Dorsolateral prefrontal cortex (tissue), 122 donors: ENCODE measurements at places on chromosomes 4 and X.
A peak's percentile ranks its signal among the peaks of the same experiment; 100 is the strongest.

DNA sequence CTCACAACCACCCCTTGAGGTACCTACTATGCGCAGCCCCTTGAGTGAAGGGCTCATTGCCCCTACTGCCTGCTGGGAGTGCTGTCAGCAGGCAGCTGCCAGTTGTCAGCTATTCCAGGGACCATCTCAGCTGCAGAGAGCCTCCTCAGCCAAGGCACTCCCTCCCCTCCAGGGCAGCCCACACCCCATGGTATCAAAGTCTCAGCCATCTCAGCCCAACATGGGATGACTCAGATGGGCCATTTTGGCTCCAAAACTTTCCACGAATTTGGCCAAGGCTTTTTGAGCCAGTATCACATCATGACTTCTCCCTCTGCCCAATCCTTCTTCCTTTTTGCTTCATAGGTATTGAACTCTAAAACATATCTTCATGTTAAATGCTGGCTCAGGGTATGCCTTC lies 61.4 kb upstream of the MAP3K15 start:
- no peak for DNase-seq

DNA sequence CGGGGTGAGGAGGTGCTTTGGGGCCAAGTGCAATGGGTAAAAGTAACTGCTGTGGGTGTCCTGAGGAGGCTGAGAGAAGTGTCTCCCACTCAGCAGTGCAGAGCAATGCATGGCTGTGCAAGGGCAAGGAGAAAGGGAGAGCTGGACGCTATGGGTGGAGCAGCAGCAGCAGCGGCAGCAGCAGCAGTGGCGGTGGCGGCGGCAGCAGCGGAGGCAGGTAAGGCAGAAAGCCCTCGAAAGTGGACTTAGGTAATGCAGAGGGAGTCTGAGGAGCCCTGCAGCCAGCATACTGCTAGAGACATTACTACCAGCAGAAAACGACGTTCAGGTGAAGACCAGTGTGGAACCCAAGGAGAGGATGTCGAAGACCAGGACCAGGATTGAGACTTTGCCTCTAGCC lies 82.1 kb downstream of the NYX start:
- DNase-seq = no peak

- DNase-seq = no peak
These were observed 72.4 kb upstream of the NEIL3 start for GRCh38 chr4:177237291-177237690.

- no peak for DNase-seq
These were observed 576.4 kb upstream of the EPHA5 start for GRCh38 chr4:66246643-66247042.

GRCh38 chr4:2388429-2389182 lies 29.8 kb downstream of the ZFYVE28 start:
- DNase-seq = peak; percentile 45

- DNase-seq = no peak
These were observed 7.7 kb downstream of the GEMIN8 start for GRCh38 chrX:14022019-14022418.

DNA sequence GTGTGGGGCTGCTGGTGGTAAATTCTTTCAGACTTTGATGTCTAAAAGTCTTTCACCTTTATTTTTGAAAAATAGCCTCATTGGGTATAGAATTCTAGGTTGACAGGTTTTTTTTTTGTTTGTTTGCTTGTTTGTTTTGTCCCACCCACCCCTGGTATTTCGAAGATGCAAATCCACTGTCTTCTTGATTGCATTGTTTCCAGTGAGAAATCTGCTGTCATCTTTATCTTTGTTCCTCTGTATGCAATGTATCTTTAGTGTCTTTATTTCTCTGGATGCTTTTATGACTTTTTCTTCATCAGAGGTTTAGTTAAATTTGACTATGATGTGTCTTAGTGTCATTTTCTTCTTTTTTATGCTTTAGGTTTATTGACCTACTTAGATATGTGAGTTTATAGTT lies 21.3 kb upstream of the HCCS start:
- DNase-seq = no peak

DNA sequence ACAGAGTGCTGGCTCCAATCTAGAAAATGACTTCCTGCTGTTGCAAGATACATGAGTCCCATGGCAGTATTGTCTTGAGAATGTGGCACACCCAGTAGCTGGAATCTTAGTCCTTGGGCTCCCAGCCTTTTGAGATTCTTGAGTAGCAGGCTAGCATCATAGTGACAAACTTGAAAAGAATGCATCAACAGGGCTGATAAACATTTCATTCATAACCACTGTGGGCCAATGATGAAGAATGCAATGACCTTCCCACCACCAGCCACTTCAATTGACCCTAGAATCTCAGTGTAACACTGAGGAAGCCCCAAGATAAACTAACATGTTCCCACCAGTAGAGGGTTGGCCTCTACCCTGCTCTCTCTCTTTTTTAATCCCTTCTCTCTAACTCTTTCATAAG lies 329.3 kb downstream of the GBA3 start:
- DNase-seq = no peak

GRCh38 chr4:1355378-1355777 lies 8.4 kb downstream of the UVSSA start:
- DNase-seq = no peak

- no peak for DNase-seq
These were observed 20.8 kb upstream of the ZCCHC12 start for GRCh38 chrX:118802857-118803256.

GRCh38 chrX:116170511-116170910 lies at the start of gene AGTR2:
AGTR2 (plus strand) TSS chrX:116170744; CDS start chrX:116172281, 1,537 bp downstream.
- DNase-seq = no peak

- DNase-seq = no peak
These were observed 86.1 kb downstream of the HNRNPD start for GRCh38 chr4:82287720-82288119.

- DNase-seq = no peak
These were observed 208.1 kb downstream of the FAM47B start for GRCh38 chrX:35150642-35151239.

- DNase-seq = no peak
These were observed 180.7 kb downstream of the ADGRL3 start for GRCh38 chr4:61380865-61381264.

GRCh38 chr4:185217408-185217975 lies 8.1 kb downstream of the SNX25 start:
- no peak for DNase-seq

- no peak for DNase-seq
These were observed 13.5 kb downstream of the SNCA start for GRCh38 chr4:89823416-89823815.

GRCh38 chr4:123520325-123520724 lies 123.7 kb downstream of the SPRY1 start:
- no peak for DNase-seq

- DNase-seq = no peak
These were observed 586 bp upstream of the NSG1 start for GRCh38 chr4:4386296-4386735.

DNA sequence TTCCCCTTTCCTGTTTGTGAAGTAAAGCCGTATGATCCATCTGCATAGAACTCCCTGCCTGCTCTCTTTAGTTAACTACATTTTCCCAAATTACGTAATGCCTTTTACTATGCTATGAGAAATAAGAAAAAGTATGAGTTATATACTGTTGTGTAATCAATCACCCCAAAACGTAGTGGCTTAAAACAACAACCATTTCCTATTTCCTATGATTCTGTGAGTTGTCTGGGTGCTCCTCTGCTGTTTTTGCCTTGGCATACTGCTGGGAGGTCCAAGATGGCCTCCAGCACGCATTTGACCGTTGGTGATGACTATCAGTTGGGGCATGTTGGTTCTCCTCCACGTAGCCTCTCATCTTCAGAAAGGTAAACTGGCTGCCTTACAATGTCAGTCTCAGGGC lies 39.8 kb downstream of the BBS12 start:
- DNase-seq = no peak

- no peak for DNase-seq
These were observed 15.7 kb downstream of the OFD1 start for GRCh38 chrX:13750204-13750603.

GRCh38 chrX:106286053-106286650 lies 118.0 kb downstream of the PWWP3B start:
- DNase-seq = no peak

DNA sequence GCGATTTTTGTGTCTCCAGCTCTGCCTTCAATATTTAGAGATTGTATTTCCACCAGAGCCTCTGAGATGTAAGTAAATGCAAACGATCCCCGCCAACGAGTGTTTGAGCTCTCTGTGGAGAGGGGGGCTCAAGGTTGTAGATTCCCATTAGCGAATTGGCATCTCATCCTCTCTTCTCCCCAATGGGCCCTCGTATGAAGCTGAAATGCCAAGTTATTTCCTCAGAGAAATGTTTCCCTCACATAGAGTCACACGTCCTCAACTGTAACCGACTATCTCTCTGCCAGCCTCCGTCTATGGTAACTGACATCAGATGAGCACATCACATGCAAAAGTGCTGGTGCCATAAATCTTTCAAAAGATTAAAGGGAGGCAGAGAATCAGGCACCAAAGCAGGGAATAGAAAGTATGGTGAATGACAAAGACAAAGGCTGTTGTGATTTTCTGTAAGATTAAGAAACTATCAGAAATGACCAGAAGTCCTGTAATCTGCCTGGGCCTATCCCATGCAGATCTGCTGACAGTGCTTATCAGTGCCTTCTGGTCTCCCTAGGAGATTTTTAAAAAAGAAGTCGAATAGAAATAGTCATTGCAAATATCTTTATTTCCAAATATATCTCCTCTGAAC lies 157.1 kb downstream of the PDGFRA start:
- no peak for DNase-seq

- DNase-seq = no peak
These were observed 160.6 kb downstream of the EFNB1 start for GRCh38 chrX:68989456-68989855.

- no peak for DNase-seq
These were observed 46.9 kb upstream of the TLL1 start for GRCh38 chr4:165826166-165826565.

DNA sequence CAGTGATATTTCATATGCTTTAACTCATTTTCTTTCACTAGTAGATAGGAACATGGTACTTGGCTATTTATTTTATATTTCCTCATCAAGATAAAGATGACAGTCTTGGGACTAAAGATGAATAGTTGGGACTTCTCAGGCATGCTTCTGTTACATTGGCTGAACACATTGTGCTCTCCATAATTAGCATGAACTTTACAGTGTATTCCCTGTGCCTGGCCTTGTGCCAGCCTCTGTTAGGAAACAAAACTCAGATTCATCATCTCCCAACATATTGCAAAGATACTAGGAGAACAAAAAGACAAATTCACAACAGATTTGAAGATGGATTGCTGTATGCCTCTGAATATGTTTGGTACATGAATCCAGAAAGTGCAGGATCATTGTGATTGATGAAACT lies 26.4 kb downstream of the GRIA2 start:
- no peak for DNase-seq

DNA sequence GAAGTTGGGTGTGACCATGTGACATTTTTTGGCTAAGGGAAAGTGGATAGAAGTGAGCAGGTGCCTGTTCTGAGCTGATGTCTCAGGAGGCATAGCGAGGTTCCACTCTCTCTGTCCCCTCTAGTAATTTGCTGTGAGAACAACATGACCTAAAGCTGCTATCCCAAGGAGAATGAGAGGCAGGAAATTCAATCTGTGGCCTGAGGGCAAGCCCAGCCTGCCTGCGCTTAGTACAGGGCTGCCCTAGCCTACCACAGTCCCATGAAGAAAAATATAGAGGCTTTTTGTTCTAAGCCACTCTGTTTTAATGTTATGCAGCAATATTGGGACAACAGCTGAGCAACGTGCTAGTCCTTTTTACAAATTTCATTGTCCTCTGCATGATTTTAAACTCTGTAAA lies 193.1 kb downstream of the LDB2 start:
- DNase-seq = no peak

DNA sequence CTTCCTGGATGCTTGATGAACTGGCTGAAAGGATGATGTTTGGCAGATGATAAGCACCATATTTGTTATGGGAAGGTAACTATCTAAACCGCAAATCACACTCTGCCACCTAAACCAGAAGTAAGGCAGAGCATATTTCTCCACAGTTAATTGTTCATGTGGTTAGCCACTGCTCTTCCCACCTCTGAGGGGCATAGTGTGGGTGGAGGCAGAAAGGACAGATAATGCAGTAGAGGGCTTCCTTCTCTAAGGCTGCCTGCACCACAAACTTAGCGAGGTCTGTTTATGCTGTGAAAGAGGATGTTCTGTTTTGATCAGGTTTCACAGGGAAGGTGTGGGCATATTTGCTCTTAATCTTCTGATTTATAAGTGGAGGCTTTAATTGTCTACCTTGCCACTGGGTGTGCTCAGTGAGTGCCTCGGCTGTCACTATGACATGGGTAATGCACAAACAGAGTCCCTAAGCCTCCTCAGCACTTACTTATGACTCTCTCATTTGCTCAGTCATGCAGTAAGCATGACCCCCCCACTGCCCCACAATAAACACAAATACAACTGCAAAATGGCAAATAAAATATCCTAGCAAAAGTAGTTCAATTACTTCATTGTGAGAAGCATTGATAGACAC lies 401.0 kb downstream of the TMA16 start:
- DNase-seq = no peak

DNA sequence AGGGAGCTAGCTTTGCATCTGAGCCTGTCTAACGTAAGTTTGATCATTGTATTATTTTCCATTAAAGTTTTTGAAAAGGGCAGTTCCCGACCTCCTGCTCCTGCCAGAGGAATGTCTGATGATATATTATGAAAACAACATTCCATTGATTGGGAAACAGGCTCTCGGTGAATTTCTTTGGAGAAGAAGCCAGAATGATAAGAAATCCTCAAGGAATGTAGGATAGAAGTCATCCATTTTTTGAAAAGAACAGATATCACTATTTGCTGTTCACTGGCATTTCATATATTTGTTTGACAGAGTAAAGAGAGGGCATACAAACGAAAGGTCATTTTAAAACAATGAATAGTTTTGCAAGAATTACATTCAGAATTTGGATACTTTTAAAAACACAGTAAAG lies 781.0 kb upstream of the HTR2C start:
- no peak for DNase-seq

- DNase-seq = no peak
These were observed 528 bp upstream of the FGF2 start for GRCh38 chr4:122826079-122826527.

GRCh38 chr4:105305019-105305836 lies 158.6 kb downstream of the TET2 start:
- no peak for DNase-seq

- DNase-seq = no peak
These were observed 4.8 kb downstream of the USP38 start for GRCh38 chr4:143189528-143189927.

- no peak for DNase-seq
These were observed 58.7 kb upstream of the GPR34 start for GRCh38 chrX:41630091-41630490.

DNA sequence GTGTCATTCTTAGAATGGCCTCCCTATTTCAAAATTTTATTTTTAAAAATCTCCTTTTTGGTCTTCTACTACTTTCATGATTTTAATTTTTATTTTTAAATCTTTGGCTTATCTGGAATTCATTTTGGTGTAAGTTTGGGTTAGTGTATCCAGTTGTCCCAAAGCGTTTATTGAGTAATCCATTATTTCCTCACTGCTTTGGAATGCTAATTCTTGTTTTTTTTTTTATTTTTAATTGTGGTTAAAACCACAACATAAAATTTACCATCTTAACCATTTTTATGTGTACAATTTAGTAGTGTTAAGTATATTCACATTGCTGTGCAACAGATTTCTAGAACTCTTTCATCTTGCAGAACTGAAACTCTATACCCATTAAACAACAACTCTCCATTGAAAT lies 8.7 kb downstream of the CITED1 start:
- DNase-seq = no peak
